ENCODE measurements at places on chromosomes 6 and 20.

GRCh38 chr20:19958219-19958618 is 58.9 kb upstream of the NAA20 start:
- no peak for DNase-seq

- DNase-seq: no peak
Observed at GRCh38 chr6:16108921-16109658, 19.8 kb upstream of the MYLIP start.

DNA sequence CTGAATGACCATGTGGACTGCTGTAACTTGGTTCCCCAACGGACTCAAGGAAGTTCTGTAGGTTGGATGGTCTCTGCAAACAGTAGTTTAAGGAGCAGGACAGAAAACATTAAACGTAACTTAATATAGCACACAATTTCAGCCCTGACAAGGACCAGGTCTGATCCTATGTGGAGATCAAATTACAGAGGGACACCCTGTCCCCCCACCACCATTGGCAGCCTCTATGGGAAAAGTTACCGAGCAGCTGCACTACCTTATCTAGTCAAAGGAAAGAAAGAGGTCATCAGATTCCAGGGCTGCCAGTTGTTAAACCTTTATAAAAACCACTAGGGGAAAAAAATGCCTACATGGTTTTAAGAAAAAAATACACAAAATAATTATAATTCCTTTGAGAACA is 191.5 kb upstream of the RSPO3 start:
- DNase-seq: no peak

GRCh38 chr6:142760152-142760551 is 184.8 kb downstream of the HIVEP2 start:
- no peak for DNase-seq

- DNase-seq: no peak
Observed at GRCh38 chr20:4320291-4320690, 304.9 kb upstream of the RNF24 start.

DNA sequence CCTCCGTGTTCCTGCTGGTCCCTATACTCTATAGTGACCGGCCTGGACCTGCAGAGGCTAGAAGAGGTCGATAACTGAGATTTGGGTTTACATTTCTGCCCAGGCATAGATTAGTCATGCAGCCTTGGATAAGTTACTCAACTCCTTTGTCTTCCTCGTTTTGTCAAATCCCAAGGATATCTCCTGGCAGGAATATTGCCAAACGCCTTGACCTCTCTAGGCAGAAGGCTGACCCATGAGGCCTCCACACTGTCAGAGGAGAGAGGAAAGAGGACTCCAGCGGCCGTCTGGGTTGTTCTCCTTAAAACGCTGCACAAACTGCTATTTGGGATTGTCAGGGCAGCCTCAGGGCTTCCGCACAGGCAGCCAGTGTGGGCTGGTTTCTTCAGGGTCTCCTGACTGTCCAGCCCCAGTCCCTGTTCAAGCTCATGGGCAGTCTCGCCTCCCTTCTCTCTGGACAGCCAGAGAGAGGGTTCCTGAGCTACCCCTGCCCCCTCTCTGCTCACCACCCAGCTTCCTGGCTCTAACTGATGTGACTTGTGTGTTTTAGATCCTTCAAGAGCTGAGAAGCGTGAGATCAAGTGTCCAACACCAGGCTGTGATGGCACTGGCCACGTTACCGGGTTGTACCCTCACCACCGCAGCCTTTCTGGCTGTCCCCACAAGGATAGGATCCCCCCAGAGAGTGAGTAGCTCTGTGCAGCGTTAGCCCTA is 44.7 kb upstream of the PCMTD2 start:
- no peak for DNase-seq

All from NCI-H1048 (cell line).